ENCODE measurements at places on chromosomes 12 and 14.

- DNase-seq: no peak
Observed at GRCh38 chr12:53969588-53970259, 3.2 kb upstream of the HOXC11 start.

GRCh38 chr12:19131025-19131444 lies 1.5 kb downstream of the PLEKHA5 start:
- DNase-seq: no peak

DNA sequence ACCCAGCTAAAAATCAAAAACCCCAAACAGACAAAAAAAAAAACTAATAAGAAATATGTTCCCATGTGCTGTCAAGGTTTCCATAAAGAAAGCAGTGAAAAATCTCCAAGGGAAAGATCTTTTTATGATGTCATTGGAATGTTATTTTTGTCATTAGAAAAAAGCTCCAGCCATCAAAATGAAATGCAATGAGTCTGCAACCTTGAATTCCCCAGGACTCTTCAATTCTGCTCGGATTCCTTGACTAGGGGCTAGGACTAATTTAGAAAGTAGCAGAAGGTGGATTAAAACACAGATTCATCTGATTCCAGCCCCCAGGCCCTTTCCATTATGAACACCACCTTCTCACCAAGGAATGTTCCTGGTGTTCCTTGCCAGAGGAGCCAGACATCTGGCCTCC lies 6.0 kb upstream of the PCNX1 start:
- DNase-seq: no peak

DNA sequence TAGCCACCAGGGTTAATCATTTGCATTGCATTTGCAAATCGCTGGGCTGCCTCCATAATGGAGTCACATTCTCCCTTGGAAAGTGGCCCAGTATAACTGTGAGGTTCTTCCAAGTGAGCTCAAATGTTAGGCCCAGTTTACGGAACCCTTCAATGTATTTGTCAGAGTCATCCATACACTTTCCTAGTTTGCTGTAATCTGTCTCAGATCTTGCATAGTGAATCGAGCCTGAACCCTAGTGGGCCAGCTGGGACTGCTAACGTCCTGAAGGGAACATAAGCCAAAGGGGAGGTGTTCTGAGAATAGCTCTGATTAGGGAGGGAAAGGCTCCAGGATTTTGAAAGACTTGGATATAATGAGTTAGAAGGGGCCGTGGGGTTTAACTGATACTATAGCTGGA lies 406.3 kb downstream of the SLC6A15 start:
- DNase-seq: no peak

- DNase-seq: no peak
Observed at GRCh38 chr12:54126029-54126695, 62.6 kb downstream of the SMUG1 start.

- no peak for DNase-seq
Observed at GRCh38 chr12:4518106-4518728, 20.5 kb upstream of the RAD51AP1 start.

GRCh38 chr12:61920230-61920629 lies 340.0 kb upstream of the USP15 start:
- DNase-seq: no peak

- DNase-seq: no peak
Observed at GRCh38 chr14:38848243-38848935, 254.6 kb downstream of the SEC23A start.

DNA sequence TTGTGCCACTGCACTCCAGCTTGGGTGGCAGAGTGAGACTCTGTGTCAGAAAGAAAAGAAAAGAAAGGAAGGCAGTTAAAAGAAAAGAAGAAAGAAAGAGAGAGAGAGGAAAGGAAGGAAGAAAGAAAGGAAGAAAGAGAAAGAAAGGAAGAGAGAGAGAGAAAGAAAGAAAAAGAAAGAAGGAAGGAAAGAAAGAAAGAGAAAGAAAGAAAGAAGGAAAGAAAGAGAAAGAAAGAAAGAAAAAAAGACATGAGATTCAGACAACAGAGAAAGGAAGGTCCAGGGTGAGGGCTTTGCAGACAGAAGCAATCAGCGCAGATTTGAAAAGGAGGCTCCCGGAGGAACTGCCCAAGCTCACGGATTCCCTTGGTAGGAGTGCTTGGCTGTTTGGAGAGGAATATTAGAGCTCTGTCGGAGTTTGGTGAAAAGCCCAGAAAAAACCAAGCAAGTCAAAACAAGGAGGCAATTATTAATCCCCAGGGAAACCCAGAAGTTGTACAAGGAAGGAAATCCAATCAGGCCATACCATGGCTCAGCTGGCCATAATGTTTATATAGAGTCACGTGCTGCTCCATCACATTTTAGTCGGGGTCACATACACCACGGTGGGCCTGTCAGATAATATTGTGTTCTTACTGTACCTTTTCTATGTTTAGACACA lies 11.6 kb upstream of the CCDC85C start:
- no peak for DNase-seq

GRCh38 chr12:214003-214741 lies at the start of gene SLC6A12:
Gene SLC6A12, minus strand, starts transcription at chr12:214157. Its CDS starts 4,171 bp downstream, at chr12:209986.
- no peak for DNase-seq

GRCh38 chr12:65667932-65668331 lies 156.4 kb upstream of the HMGA2 start:
- no peak for DNase-seq

DNA sequence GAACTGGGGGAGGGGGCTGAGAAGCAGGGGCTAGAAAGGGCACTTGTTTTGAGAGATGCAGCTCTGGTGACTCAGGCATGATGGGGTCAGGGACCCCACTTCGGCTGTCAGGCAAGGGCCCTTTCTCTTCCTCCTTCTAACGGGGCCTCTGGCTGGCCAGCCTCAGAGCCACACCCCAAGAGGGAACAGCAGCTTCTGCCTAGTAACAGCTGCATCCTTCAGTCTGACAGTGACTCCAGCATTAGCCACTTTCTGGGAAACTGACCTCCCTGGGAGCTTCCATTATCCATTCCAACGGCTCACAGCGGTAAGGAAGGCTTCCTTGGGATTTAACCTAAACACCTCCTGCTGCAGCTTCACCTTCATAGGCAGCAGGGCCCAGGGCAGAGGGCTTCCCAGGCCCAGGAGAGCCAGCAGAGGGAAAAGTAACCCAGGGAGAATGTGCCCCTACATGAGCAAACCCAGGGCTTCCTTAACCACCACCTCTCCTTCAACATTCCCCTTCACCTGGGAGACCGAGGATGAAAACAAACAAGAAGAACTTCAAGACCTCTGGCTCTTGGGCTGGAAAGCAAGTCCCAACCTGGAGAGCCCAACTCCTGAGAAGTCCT lies 2.7 kb downstream of the NCKAP5L start:
- DNase-seq: no peak

- no peak for DNase-seq
Observed at GRCh38 chr12:51189790-51190355, 16.9 kb upstream of the TFCP2 start.

DNA sequence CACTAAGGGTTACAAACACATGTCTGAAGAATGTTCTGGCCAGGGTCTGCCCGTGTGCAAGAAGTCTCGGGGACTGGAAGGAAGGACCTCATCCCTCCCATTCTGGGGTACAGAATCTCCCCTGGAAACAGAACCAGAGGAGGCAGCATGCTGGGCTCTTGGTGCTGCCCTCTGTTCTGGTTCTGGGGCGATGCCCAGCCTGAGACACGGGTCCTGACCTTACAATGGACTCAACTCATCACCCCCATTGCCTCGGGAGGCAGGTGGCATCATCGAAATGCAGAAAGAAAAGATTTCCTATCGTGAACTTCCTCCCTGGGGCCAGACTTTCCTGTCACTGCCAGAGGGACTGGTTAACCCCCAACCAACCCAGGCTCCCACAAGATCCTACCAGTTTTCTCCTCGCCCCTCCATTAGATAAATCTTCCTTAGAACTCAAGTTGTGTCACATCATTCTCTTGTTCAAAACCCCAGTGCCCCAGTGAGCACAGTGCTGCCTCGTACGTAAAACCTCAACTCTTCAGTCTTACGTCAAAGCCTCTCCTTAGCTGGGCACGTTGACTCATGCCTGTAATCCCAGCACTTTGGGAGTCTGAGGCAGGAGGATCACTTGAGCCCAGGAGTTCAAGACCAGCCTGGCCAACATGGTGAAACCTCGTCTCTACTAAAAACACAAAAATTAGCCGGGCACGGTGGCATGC lies 52.1 kb downstream of the PSMA6 start:
- DNase-seq: no peak

DNA sequence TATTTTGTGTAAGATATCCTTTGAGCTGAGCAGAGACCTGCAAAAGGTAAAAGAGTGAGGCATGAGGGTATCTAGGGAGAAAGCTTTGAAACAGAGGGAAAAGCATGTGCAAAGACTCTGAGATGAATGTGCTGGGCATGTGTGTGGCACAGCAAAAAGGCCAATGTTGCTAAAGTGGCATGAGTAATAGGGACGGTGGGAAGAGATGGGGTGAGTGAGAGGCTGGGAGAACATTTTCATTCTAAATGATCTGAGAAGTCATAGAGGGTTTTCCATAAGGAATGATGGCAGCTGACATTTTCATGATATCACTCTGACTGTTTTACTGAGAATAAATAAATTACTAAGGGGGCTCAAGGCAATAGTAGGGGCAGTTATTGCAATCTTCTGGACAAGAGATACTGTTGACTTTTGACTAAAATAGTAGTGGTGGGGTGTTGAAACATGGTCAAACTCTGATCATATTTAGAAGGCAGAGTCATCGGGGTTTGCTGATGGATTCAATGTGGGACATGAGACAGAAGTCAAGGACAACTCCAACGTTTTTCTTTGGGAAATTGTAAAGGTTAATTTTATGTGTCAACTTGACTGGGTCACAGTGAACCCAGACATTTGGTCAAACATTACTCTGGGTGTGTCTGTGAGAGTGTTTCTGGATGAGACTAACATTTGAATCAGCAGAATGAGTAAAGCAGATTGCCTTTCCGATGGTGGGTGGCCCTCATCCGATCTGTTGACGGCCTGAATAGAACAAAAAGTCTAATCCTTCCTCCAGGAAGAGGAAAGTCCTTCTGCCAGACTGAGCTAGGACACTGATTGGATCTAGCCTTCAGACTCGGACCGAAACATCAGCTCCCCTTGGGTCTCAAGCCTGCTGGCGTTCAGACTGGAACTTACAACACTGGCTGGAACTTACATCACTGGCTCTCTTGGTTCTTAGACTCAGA lies 193.9 kb upstream of the PLXNC1 start:
- DNase-seq: no peak

All from activated T-cell treated with anti-CD3 and anti-CD28 coated beads for 4 hours (primary cell).